ENCODE measurements at places on chromosomes 4 and X.
A peak's percentile ranks its signal among the peaks of the same experiment; 100 is the strongest.

GRCh38 chr4:183658362-183659028, 490 bp downstream of the RWDD4 start:
- DNase-seq: no peak

DNA sequence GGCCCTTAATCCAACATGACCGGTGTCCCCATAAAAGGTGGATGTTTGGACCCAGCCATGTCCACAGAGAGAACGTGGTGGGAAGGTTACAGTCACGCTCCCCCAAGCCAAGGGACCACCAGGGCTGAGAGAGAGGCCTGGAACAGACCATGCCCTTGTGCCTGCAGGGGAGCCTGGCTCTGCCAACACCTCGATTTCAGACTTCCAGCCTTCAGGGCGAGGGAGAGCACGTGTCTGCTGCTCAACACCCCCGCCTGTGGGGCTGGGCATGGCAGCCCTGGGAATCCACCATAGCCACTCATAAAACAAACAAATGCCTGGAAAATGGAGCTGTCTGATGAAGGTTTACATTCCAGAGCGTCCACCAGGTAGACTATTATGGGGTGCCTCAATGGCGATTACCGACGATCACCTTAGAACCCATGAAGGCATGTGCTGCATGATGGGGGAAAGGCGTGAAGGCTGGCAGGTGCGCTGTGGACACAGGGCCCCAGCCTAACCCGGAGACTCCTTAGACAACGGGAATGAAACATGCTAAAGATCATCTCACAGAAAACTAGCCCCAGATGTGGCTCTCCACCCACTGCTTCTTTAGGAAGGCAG, 42.3 kb upstream of the HMX1 start:
- DNase-seq: no peak

DNA sequence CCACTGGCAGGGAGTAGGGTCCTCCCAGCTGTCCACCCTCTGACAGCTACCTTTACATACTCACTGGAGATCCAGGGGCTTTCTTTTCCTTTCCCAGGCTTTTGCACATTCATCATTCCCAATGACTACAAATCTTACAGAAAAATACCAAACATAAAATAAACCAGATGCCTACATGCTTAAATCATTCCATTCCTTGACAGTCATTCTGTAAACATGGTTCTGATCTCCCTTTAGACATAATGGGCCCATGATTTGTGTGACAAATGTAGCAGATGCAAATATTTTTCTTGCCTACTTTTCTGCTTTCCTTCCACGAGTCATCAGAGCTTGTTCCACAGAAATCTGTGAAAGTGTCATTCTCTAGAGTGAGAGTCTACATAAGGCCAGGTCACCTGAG, 207.0 kb downstream of the IDS start:
- DNase-seq: no peak

DNA sequence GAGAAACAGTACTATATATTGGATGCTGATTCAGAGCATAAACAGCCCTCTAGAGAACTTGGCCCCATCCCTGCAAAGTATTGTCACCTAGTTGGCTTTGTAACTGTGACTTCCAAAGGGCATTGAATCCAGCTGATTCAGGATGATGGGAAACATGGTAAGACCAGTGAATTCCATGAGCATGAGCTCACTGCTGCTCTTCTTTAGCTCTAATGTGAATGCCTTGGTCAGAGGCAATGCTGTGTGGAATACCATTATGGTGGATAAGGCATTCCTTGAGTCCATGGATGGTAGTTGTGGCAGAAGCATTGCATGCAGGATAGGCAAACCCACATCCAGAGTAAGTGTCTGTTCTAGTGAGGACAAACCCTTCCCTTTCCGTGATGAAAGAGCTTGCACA, 365.6 kb upstream of the EDA2R start:
- no peak for DNase-seq

- no peak for DNase-seq
Observed at GRCh38 chrX:124117325-124117724, 155.8 kb downstream of the STAG2 start.

DNA sequence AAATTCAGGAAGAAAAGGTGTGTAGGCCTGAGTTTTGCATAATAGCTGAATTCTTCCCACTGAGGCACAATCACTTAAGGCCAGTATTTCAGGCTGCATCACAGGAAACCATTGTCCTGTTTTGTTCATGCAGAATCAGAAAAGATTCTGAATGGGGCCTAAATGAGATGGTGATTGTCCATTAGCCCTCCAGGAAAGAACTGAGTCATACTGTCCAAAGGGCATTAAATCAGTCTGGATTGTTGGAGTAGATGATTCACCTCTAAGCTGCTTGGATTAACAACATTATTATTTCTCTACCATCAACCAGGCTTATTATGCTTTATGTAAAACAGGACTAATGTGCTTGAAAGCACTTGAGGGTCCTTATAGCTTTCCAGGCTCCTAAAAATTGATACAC, 36.2 kb downstream of the CT47B1 start:
- no peak for DNase-seq

DNA sequence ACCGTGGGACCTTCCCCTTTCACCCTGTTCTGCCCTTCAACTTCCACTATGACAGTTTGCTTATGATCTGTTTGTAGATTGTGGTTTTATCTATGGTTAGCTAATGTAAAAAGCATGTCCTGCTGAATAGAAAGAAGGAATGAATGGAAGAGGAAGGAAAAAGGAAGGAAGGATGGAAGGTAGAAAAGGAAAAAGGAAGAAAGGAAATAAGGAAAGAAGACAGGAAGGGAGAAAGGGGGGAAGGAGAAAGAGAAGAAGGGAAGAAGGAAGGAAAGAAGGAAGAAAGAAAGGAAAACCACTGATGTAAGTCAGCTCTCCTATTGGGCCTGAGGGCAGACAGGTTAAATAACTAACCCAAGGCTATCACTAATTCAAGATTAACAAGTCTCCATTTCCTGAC, 319.1 kb upstream of the KLF3 start:
- no peak for DNase-seq

DNA sequence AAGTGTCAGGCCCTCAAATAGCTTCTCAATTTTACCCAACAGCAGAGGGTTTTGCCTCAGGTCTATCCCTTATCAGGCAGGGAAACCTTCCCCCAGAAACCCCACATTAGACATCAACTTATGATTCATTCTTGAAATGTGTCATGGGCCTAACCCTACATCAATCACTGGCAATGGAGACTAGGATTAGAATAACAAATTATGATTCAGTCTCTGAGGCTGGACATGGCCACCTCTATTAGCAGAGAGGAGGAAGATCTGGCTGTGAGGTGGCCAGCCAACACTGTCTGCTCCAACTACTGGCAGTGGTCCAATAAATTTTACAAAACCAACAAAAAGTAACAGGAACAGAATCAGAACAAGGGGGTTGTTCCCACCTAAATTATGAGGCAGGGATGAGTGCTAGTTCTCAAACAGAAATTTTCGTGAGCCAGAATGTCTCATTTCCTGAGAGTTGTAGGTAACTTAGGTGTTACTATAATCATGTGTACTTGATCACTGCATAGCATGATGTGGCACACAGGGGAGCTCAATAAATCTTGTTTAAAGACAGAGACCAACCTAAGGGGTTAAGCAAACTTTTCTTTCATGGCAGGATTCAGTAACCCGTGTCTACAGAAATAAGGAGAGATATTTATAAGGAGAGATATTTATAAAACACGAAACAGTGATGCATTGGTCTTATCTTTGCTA, 126.8 kb downstream of the NFKB1 start:
- no peak for DNase-seq

- no peak for DNase-seq
Observed at GRCh38 chr4:144411700-144412099, 234.3 kb upstream of the HHIP start.

DNA sequence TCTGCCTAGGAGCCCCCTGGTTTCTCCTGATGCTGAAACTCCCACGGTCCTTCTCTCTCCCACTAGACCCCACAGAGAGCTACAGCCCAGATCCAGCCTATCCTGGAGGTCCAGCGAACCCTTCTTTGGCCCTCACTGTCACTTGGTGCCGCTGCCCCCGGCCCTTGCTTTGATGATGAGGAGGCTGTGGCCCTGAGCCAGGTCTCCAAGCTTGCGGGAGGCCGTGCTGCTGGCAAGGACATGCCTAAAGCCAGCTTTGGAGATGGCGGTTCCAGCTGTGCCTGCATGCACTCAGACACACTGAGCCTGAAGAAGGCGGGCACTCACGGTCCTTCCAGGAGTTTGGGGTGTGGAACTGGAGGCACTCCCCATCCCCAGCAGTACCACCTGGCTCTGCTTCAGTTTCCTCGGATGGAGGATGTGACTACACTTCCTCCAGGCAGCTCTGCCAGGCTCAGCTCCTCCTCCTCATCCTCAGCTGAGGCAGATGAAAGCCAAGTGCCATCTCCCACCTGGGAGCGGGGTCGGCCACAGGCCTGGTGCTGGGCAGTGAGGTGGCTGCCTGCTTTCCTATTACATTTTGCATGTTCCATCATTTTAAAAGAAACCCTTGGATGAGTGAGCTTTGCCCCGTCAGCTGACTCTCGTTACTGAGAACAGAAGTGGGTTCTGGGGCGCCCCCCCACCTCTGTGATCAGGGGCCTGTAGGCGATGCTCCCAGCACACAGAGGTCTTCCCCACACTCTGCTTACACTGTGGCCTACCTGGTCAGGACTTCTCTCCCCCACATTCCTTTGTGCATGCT, 9.0 kb downstream of the TNIP2 start:
- no peak for DNase-seq

GRCh38 chr4:150178161-150178560, 99.9 kb downstream of the DCLK2 start:
- DNase-seq: no peak

DNA sequence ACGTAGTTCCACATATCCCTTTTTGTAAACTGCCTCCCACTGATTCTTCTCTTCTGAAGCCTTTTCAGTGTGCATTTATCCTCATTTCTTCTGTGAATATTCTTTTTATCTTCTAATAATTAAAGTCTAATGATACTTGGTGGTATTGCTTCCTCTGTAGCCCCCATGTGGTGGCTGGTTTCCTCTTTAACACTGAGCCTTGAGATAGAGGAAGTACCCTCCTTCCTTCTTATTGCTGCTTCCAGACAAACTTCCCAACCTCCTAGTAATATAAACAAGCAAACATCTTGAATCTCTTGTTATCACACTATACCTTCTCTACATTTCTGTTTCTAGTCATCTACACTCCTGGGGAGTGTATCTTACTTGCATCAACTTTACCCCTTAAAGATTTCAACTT, 310.5 kb upstream of the GIMD1 start:
- DNase-seq: no peak

GRCh38 chrX:97629597-97629985, 745.9 kb downstream of the RPA4 start:
- DNase-seq: no peak

DNA sequence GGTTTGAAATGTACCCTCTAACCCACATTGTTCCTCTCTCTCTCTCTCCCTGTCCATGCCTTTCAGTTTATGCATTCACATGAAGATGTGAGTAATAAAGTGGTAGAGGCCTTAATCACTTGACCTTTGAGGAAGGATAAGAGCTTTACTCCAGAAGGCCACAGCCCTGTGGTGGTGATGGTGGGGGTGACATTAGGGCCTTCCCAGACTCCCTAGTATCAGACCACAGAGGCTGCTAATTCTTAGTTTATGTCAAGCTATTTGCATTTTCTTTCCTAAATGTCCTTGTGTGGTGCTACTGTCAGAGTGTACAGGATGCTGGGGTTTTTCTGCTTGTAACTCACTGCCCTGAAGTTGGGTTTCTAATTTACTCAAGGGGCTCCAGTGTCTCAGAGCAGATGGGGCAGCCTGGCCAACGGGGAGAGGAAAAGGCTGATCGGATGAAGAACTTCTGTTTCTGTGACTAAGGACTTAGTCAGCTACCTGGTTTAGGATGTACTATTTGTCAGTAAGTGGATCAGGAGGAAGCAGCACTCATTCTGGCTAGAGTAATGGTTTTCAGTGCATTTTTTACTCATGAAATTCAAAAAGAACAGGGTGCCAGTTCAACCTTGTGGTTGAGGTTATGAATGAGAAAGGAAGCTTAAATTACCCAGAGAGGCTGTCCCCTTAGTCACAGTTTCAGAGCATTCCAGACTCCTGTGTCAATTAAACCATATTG, 509.6 kb upstream of the DIPK2B start:
- DNase-seq: peak; percentile 4

DNA sequence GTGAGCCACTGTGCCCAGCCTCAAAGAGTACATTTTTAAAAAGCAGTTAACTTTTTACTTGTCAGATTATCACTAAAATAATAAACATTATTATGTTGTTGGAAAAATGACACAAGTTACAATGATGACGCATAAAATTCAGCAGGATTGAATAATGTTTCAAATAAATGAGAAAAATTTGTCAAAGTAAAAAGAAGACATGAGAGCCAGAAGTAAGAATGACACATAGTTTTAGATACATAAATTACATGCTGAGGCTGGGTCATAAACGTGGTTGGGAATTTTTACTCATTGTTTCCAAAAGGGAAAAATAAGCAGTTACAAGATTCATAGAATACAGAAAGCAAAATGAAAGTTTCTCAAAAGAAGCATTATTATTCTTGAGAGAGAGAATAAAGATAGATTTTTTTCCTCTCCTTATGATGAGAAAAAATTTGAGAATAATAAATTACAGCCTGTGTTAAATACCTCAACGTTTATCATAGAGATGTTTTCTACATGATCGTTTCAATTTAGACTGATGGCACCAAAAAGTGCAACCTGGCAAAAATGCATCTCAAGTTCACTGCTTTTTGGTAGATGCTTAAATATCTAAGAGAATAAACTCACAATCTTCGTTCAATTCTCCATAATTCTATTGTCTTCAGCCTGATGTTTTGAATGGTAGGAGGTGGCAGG, 40.4 kb downstream of the GUCY1B1 start:
- no peak for DNase-seq

DNA sequence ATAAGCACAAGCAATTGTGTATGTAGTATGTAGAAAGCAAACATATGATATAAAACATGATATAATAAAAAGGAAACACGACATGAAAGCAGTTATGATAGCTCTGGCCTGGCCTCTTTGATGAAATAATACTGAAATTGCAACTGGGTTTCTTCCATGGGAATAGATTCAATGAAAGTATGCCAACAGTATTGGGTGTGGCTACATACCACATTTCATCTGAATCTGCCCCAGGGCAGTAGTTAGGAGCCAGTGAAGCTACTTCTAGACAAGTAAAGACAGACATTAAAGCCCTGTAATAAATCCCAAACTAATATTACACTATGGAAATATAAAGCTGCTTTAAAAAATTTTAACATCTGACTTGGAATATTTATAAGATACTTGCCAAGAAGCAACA, 207.3 kb downstream of the FBXW7 start:
- no peak for DNase-seq

DNA sequence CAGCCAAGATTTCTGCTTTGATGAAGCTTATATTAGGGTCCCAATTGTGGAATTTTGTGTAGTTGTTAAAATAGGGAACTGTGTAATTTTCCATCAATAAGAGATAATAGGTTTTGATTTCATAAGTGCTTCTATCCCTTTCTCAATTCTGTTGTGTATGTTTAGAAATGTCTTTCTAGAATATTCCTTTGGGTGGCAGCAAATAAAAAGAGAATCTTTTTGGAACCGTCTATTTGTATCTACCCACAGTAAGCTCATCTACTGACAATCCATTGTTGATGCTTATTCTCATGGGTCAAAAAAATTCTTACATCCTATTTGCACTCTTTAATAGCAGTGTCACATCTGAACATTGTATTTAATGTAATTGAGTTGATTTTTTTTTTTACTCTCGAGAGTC, 61.7 kb downstream of the TMA16 start:
- no peak for DNase-seq
